ENCODE measurements at places on chromosomes 12 and 14. TPM values are rescaled to one million over a fixed set of nuclear protein-coding genes. Genes with fewer than 3 reads are reported as not detected.

DNA sequence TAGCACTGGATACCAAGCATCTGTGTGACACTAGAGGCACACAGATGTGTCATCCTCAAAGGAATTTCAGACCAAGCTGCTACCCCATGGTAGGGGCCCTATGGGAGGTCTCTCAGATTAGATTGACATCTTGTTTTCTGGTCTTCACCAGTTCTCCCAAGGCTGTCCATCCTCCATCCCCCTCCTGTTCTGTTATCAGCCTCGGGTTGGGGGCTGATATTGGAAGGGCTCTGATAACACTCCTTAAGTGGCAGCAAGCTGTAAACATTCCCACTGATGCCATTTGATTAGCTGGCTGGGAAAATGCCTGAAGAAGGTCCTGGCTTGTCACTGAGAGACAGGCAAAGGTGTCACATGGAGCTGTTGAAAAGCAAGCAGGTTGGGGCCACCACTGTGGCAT, 185.9 kb upstream of the RBM19 start:
- no peak for DNase-seq
- H3K4me1 ChIP-seq, result no peaks in the 10 kb centered on the region
- H3K36me3 ChIP-seq, result no peaks in the 10 kb centered on the region
- H3K27me3 ChIP-seq, result no peaks in the 10 kb centered on the region

DNA sequence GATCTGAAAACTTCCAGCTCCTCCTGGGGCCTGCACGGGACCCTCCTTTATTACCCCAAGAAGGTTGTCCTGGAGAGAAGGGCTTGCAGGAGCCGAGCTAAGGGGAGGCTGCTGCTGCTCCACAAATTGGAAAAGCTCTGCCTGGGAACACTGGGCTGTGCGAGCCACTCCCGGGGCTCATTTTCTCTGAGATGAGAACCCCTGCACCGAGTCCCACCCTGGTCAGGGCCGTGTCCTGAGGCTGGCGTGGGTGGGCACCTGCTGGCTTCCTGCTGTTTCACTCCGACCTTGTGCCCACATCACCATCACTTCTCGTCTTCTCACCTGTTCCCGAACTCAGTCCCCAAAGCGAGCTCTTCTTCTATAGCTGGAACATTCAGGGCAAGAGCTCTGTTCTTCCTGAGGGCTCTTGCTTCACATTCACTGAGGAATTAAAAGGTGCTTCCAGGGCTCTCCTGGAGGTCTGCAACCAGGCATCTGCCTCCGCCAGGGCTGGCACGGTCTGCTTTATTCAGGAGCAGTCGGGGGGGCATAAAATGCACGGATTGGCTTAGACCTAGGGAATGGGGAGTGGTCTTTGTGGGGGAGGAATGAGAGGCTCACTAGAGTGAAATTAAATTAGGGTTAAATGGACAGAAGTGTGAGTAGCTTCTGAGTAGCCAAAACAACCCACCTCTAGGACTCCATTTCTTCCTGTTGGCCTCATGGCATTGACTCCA, 98.5 kb downstream of the ADGRD1 start:
- no peak overlapping the region for H3K27ac ChIP-seq
- peaks cover 98% of the 10 kb centered on the region for H3K27me3 ChIP-seq
- H3K36me3 ChIP-seq, result no peaks in the 10 kb centered on the region
- H3K4me1 ChIP-seq, result no peaks in the 10 kb centered on the region

DNA sequence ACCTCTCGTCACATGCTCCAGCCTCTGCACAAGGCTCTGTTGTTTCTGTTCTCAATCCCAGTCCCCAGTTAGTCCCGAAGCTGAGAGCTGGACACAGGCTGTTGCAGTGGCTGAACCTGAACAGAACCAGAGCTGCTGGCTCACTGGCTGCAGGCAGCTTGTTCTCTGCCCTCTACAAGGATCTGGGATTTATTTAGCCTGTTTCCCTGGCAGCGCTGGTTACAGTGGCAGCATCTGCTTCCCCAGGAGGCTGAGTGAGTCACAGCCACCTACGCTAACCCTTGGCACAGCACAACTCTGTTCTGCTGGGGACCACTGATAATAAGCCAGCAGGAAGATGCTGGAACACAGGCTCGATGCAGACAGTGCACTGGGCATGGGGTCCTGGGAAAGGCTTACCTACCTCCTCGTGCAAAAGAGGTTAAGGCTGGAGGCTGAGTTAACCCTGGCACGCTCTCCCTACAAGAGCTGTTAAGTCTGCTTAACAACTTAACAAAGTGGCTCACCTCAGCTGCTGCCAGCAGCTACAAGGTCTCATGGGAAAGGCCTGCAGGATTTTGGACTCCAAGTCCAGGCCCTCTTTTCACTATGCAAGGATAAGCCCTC, 299.6 kb downstream of the PCNX1 start:
- H3K36me3 ChIP-seq, result no peaks in the 10 kb centered on the region
- H3K27ac ChIP-seq, result no peak overlapping the region
- H3K27me3 ChIP-seq, result no peaks in the 10 kb centered on the region
- peaks cover 19% of the 10 kb centered on the region for H3K4me1 ChIP-seq

DNA sequence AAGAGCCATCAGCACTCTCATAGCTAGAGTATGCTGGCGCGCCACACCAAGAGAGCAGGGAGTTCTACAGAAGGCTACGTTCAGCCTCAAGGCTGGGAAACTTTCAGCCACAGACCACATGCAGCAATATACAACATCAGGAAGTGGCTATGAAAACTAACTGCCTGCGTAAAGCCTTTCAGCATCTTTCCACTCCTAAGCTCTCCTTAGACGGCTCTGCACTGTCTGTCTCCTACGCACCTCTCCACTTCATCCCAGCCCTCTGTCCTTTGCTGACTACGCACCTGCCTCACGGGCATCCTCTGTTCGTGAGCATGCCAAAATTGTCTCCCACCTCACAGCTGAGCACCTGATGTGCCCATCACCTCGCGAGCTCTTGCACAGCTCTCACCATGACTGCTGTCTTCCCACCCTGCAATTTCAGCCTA, 9.7 kb downstream of the MPHOSPH9 start:
- H3K27me3 ChIP-seq, result no peaks in the 10 kb centered on the region
- no peaks in the 10 kb centered on the region for H3K4me1 ChIP-seq
- DNase-seq, result no peak

GRCh38 chr12:38872156-38872555, 33.2 kb downstream of the CPNE8 start:
- no peak overlapping the region for H3K4me3 ChIP-seq
- no peaks in the 10 kb centered on the region for H3K36me3 ChIP-seq
- no peaks in the 10 kb centered on the region for H3K4me1 ChIP-seq
- no peak overlapping the region for H3K27ac ChIP-seq
- DNase-seq, result no peak

Gene DNAL1
- 25.5 TPM for total RNA-seq

Gene BCL11B
- total RNA-seq, result not detected

Gene KLRC3
- not detected for total RNA-seq

Gene CCT2
- total RNA-seq, result 162 TPM

Gene DLGAP5
- 51.7 TPM for total RNA-seq
